Mammary epithelial cell (primary cell): ENCODE measurements at places on chromosomes 12 and 14. TPM values are rescaled to one million over a fixed set of nuclear protein-coding genes. Genes with fewer than 3 reads are reported as not detected.

DNA sequence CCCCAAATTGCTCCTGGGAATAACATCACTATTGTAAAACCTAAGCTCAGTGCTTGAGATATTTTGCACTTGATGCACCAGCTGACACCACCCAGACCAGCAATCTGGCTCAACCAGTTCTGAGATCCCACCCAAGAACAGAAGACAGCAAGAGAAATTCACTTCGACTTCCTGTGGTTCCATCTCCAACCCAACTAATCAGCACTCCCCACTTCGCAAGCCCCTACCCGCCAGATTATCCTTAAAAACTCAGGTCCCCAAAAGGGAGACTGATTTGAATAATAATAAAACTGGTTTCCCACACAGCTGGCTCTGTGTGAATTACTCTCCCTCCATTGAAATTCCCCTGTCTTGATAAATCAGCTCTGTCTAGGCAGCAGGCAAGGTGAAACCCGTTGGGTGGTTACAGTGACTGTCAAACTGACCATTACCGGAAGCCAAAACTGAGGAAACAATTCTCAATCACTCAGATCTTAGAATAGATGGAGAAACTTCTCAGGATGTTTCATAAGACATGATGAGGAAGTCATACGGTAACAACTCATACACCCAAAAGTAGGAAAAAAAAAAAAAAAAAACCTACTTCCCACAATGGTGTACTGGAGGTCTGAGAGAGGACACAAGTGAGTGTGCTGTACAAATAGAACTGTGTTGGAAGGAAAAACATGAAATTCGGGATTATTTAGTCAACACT lies 92.4 kb downstream of the TMTC1 start:
- DNase-seq = peak; percentile 52

- no peak for DNase-seq
Measured at GRCh38 chr12:123077298-123078119, 73.4 kb downstream of the PITPNM2 start.

GRCh38 chr12:78157199-78157598 lies 326.5 kb downstream of the NAV3 start:
- peak; percentile 32 for DNase-seq

DNA sequence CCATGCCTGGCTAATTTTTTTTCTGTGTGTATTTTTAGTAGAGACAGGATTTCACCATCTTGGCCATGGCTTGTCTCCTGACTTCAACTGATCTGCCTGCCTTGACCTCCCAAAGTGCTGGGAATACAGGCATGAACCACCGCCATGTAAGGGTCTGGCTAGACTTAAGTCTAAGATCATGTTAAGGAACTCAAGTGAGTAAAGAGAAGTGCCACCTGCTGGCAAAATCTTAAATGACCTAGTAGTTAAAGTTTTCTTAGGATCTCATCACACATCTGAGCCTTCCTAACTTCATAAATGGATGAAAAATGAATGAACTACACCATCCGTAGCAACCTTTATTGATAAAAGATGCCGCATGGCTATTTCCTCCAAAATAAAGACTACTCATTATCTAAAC lies 1.7 kb upstream of the C12orf56 start:
- peak; percentile 30 for DNase-seq

DNA sequence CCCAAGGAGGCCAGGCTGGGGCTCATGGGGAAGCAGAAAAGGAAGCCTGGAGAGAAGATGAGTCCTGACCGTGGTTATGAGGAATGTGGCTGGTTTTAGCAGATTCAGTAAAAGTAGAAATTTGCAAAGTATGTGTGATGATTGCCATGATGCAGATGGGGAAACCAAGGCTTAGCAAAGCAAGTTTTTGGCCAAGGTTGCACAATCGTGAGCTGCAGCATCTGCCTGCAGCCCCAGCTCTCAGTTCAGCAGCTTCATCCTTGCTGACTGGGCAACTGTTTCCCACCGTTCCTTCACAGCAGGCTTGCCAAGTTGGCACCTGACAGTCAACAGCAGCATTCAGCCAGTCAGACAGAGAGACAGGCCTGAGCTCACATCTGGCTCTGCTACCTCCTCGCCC lies 656.7 kb downstream of the MED13L start:
- no peak for DNase-seq

- no peak for DNase-seq
Measured at GRCh38 chr12:123096741-123097140, 54.1 kb downstream of the PITPNM2 start.

GRCh38 chr14:83312511-83312910 lies 1778.9 kb upstream of the SEL1L start:
- DNase-seq = no peak

DNA sequence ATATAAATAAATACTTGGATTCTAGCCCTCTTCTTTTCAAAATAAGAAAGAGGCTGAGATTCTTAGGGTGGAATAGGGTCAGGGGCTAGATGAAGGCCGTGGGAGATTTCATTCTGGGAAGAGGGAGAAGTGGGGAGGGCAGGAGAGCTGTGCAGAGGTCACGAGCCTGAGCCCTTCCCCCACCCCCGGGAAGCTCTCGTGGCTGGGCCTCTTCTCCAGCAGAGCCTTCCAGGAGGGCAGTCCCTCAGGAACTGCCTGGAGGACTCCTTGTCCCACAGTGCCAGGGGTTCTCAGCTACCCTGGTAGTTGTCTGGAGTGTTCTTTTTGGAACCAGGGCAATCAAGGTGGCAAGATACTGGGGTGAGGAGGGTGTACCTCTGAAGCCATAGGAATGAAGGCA lies 94.0 kb downstream of the ESR2 start:
- DNase-seq = no peak

GRCh38 chr12:75317784-75318183 lies 12.3 kb downstream of the CAPS2 start:
- DNase-seq = no peak

DNA sequence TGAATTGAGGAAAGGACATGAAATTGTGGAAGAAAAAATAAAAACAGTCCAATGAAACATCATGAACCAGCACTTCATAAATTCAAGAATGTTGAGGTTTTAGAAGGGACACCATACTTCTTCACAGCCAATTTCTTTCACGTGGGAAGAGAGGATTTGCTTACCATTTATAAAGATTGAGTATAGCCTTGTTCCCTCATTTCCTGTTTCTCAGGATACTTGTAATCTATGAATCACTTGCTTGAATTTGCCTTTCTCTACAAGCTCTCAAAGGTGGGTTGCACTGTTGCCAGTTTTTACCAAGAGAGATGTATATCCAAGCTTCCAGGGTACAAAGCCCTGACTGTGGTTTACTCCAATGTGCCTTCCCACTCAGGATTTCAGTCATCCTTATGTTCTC lies 116.1 kb downstream of the DUSP6 start:
- peak; percentile 64 for DNase-seq

The NAV3 gene
- 11.2 TPM for polyA plus RNA-seq

The SLC25A47 gene
- not detected for polyA plus RNA-seq

The TEX52 gene
- polyA plus RNA-seq = not detected

The VCPKMT gene
- polyA plus RNA-seq = 3.8 TPM

The TAS2R8 gene
- polyA plus RNA-seq = not detected

The GNPTAB gene
- polyA plus RNA-seq = 20.4 TPM

The INHBE gene
- 0.07 TPM for polyA plus RNA-seq

The SIX6 gene
- not detected for polyA plus RNA-seq

The SCN8A gene
- 0.50 TPM for polyA plus RNA-seq

The GLT8D2 gene
- polyA plus RNA-seq = 20.4 TPM
